ENCODE measurements at places on chromosomes 16 and 17.

DNA sequence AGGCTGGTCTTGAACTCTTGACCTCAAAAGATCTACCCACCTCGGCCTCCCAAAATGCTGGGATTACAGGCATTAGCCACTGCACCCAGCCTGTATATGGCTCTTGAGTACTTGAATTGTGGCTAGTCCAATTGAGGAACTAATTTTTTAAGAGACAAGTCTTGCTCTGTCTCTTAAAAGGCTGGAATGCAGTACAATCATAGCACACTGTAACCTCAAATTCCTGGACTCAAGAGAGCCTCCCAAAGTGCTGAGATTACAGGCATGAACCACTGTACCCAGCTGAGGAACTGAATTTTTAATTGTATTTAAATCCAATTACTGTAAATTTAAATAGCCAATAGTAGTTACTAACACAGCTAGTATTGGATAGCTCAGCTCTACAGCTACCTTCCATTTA, 50.6 kb downstream of the MED13 start:
- no peak for DNase-seq

- peak; percentile 20 for DNase-seq
Measured at GRCh38 chr17:73956595-73957465, 246.6 kb upstream of the RPL38 start.

DNA sequence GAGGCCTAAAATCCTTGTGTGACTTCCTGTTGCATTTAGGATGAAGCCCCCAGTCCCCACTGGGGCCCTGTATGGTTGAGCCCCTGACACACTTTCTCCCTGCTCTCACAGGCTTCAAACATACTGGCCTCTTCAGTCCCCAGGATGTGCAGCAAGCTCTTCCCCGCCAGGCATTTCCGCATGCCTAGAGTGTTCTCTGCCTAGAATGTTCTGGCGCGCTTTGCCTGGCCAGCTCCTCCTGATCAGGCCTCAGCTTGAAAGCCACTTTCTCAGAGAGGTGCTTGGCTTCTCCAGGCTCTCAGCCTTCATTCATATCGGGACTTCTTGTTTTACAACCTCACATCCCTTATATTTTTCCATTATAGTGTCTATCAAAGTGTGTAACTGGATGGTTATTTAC, 123.7 kb downstream of the SPACA3 start:
- no peak for DNase-seq

DNA sequence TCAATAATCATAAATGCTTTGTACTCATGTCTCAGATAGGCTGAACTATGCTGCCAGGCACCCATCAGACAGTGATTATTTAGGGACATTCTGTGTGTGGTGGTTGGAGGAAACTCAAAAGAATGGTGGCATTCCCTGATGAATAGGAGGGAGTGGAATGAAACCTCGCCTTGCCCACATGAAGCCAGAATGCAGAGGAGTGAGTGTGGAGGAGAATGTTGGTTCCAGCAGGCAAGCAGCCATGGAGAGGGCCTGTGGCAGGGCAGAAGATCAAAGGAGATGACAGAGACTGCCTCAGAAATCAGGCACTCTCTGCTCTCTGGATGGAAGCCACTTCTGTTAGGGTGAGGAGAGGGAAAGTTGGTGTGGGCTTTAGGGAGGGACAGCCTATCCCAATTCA, 22.5 kb downstream of the KCTD19 start:
- DNase-seq, result no peak

DNA sequence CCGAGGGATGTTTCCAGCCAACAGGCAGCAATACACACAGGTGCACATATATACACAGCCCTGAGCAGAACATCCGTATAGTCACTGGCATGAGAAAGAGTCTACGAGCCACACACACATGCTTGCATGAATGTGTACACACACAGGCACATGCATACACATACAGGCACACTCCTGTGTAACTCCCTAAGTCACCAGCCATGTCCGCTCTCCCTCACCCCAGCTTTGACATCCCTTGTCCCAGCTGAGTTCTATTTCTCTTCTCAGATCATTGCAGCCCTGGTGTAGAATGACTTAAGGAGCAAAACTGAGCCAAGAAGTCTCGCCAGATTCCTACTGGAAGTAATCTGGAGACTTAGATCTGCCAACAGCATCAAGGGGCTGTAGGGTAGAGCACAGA, 13.1 kb downstream of the CDRT4 start:
- DNase-seq, result no peak

GRCh38 chr16:77788181-77789084, at the start of gene VAT1L:
Gene VAT1L (plus strand): TSS chr16:77788564. CDS start chr16:77788683, 119 bp downstream.
- no peak for DNase-seq
